ENCODE measurements at places on chromosomes 6 and 20.

DNA sequence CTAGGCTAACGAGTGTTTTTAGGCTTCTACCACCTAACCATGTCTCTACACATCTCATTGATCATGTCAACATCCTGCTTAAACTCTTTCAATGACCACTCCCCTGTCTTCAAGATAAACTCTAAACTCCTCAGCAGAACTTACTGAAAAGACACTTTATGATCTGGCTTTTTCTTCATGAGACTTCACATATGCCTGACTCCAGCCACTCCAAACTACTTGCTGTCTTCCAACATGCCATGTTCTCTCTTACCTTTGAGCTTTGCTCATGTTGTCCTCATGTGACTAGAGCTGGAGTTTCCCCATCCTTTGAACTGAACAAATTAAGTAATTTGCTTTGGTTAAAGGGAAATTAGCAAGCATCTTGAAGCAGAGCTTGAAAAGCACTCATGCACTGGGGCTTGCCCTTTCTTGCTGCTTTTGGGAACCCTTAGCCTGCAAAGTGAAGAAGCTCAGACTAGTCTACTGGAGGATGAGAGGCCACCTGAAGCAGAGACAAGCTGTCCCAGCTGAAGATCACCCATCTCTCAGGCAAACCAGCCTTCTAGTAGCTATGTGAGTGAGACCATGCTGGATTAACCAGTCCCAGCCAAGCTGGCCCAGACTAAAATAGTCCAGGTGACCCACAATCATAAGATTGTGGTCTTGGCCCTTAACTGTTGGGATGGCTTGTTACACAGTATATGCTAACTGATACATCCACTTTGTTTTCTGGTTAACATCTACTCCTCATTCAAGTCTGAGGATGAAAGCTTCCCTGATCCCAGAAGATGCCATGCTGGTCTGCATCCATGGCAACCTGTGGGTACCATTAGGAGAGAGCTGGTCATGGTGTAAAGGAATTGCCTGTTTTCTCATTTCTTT lies 235.8 kb downstream of the GMPR start:
- no peak for DNase-seq

- no peak for DNase-seq
Observed at GRCh38 chr20:32583581-32584070, 1.5 kb downstream of the NOL4L start.

- no peak for DNase-seq
Observed at GRCh38 chr6:148288541-148288940, 54.1 kb upstream of the SASH1 start.

GRCh38 chr20:48608756-48609155 lies 219.0 kb downstream of the PREX1 start:
- no peak for DNase-seq

GRCh38 chr6:74598462-74599393 lies 607.1 kb downstream of the COL12A1 start:
- DNase-seq: no peak

GRCh38 chr6:85669735-85670194 lies 27.1 kb upstream of the SYNCRIP start:
- DNase-seq: no peak

GRCh38 chr6:169932491-169932890 lies 181.1 kb downstream of the ERMARD start:
- no peak for DNase-seq

DNA sequence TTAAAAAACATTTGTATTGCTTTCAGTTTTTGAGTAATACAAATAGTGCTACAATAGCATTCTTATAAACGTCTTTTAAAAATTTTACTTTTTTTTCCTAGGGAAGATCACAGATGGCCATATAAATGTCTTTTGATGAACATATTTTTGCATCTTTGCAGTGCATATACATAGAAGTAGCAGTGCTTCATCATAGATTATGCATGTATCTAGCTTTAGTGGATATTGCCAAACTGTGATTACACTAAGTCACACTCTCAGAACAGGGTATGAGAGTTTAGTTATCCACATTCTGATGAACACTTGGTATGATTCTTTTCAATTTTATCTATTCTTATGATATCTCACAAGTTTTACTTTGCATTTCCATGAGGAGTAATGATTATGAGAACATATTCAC lies 99.8 kb upstream of the ASCC3 start:
- DNase-seq: no peak

- no peak for DNase-seq
Observed at GRCh38 chr6:33953171-33953570, 149.4 kb upstream of the MLN start.

GRCh38 chr6:105797983-105798453 lies 288.1 kb upstream of the PRDM1 start:
- no peak for DNase-seq

DNA sequence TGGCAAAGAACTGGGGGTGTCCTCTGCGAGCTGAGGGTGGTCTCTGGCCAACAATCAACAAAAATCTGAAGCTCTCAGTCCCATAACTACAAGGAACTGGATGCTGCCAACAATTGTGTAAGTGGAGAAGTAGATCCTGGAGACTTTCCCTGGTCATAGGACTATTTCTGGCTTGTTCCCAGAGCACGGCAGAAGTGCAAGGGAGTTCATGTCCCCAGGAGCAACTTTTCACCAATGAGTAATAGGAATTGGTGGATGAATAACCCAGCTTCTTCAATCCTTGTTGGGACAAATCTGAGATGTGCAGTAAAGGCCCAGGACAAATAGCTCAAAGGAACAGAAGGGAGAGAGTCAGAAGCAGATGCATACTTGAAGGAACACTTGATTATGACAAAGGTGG lies 95.5 kb downstream of the QRSL1 start:
- no peak for DNase-seq

Measured in HTR-8/SVneo (cell line).